Renal cortex interstitium (tissue), 15 donors: ENCODE measurements at places on chromosomes 4 and X. TPM values are rescaled to one million over a fixed set of nuclear protein-coding genes. Genes with fewer than 3 reads are reported as not detected.
A peak's percentile ranks its signal among the peaks of the same experiment; 100 is the strongest.

- DNase-seq = no peak
Observed at GRCh38 chrX:26889574-26889973, 573.6 kb downstream of the PPP4R3C start.

The FRG2 gene
- polyA plus RNA-seq = not detected

GRCh38 chr4:15714646-15715435 is 12.0 kb downstream of the BST1 start:
- peak; percentile 16 for DNase-seq

GRCh38 chr4:57065730-57066482 is 44.3 kb downstream of the IGFBP7 start:
- no peak for DNase-seq

The MSX1 gene
- 1.4 TPM for polyA plus RNA-seq

- DNase-seq = no peak
Observed at GRCh38 chrX:72693477-72693876, 20.6 kb downstream of the PHKA1 start.

DNA sequence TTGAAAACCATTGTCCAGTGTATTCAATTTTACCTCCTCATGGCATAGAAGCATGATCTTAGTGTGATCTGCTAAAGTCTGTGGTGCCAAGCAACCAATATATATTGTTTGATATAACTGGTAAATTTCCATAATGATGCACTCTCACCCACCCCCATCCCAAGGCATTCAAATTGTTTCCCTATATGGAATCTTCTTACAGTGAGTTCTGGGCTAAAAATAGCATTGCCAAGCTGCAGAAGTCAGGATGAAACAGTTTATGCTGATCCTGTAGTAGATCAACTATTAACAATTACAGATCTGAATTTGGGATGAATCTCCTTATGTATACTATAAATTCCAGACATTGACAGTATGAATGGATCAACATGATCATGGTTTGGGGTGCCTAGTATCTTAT is 20.9 kb downstream of the FGF13 start:
- no peak for DNase-seq

The SH3BP2 gene
- 35.8 TPM for polyA plus RNA-seq

GRCh38 chr4:110742143-110742542 is 119.3 kb upstream of the PITX2 start:
- no peak for DNase-seq

GRCh38 chr4:169256101-169256612 is 14.6 kb downstream of the SH3RF1 start:
- no peak for DNase-seq

DNA sequence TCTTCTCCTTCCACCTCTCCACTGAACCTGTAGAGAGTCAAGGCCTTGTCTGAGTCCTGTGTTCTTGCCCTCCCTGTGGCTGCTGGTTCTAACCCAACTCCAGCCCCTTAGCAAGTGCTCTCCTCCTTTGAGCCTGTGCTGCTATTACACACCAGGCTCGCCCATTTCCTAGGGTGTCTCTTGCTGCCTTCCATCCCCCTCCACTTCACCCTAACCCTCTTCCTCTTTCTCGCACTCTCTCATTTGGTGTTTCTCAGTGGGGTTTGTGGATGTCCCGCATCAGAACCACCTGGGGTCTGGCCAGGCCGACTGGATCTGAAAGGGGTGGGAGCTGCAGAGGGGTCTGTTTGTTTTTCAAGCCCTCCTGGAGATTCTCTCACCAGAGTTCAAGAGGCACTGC is 156.7 kb downstream of the SPRY1 start:
- no peak for DNase-seq

The SH3BGRL gene
- 225 TPM for polyA plus RNA-seq

DNA sequence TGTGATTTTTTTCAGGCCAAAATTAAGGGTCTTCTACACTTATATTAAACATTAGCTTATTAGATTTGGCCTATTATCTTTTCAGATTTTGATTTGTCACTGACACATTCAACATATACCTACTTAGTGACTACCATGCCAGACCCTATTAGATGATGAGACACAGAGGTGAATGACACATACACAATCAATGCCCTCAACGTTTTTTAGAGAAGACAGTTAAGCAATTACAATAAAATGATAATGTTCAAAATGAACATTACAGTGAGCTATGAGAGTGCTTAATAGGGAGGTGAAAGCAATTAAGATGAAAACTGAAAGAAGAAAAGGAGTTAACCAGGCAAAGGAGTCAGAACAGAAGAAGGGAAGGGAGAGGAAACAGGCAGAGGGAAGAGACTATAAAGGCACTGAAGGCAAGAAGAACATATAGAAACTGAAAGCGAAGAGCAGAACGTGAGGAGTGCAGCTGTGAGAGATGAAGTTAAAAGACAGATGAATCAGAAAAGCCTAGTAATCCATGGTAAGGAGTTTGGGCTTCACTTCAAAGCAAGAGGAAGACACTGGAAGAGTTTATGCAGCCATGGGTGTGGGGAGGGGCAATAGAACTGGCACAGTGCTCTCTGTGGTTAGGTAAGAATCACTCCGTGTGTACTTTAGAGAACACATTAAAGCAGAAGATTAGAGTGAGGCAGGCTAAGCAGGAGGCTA is 119.0 kb downstream of the REELD1 start:
- no peak for DNase-seq

DNA sequence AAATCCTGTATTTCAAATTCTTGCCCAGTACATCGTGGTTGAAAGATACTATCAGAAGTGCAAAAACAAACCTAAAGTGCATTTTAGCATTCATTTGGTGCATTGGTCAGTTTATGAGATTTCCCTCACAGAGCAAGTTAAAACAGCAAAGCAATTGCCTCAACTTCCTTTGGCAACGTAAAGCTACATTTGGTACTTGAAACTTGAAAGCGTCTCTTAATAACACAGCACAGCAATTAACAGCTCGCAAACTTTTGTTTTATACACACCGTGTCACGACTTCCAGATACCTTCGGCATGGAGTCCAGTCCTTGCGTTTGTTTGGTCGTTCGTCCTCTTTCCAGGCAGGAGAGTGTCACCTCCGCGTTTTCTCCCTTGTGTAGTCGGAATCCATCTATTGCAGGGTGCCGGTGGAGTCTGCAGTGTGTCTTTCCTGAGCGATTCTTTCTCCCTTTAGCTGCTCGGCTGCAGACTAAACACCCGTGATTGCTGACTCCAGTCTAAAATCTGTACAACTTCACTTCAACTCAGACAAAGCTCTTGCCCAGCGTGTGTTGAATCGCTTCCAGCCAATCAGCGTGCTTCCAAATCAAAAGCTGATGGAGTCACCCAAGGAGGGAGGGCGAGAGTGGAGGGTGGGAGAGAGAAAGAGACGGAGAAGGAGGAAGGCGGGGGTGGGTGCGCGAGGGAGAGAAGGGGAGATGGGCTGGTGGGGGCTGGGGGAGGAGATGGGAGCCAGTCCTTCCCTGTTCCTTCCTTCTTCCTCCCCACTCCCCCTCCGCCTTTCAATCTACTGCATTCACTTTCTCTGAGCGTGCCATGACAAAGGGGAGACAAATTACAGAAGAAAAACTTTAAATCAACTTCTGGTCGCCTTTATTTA is at the start of gene PCDH18:
PCDH18 (minus strand) TSS at position 509 of the 883 bp plus-strand sequence; CDS start at position 103, 406 bp downstream.
- peak; percentile 95 for DNase-seq

DNA sequence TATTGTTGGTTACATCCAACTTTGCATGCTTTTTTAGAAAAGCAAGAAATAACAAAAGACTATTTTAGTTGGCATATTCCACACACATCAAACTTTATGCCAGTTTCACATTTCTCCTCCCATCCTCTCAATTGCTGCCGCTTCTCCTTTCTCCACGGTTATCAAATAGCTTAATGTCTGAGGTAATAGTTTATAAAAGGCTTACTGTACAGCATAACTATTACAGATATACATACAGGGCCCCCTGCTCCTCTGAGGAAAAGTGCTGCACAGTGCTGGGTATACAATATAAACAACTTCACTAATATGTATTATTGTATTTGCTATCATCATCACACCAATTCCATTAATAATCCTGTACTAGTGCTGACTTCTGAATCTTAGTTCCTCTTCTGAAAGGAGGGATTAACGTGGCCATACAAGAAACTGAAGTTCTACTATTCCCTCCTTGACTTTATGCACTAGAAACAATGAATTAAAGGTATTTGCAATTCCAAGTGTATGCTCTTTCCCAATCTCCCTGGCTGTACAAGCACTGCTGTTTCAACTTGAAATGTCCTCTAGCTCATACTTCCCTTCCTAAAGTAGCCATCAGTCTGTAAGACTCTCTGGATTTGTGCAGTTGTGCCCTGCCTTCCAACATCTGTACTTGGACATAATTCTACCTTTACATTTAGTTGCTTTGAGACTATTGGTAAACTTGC is 2.5 kb downstream of the CCNI start:
- DNase-seq = no peak

DNA sequence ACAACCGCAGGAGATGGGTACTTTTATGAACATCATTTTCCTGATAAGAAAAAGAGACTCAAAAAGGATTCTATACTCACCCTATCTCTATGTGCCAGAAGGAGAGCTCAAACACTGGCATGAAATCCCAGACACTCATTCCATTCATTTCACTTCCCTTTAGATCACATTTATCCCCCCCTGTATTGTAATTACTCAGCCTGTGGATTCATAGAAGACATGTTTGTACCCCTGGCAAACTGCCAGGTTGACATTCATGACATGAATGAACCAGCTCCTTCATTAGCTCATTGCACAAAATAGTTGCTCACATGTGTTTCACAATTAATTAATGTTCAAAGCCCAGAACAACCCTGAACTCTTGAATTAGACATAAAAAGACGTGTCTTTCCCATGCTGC is 4.9 kb downstream of the SMR3A start:
- no peak for DNase-seq

GRCh38 chrX:101411984-101412383 is 4.0 kb downstream of the HNRNPH2 start:
- DNase-seq = no peak

DNA sequence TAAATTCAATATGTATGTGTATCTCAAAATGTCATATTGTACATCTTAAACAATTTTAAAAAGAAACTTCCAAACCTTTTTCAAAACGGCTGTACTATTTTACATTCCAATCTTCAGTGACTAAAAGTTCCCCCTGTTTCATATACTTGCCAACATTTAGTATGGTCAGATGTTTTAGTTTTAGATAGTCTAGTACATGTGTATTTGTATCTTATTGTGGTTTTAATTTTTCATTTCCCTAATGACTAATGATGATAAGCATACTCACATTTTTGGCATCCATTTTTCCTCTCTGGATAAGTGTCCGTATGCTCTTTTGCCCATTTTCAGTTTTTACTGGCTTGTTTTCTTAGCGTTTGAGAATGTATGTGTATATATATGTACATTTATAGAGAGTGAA is 212.2 kb upstream of the MAGEB18 start:
- no peak for DNase-seq

DNA sequence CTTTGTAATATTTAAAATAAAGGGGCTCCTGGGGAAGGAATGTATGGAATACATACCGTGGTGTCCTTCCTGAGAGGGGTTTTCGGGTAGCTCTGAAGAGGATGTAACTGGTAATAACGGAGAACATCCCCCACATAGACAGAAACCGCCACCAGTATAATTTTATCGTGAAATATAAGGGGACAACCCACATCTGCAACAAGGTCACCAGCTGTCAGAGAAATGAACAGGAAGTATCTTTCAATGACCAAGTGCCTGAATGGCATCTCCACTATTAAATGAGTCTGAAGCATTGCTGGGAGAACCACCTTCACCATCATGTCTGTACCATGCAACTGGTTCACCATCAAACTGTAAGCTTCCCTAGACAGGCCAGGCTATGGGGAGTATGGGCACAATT is 31.7 kb downstream of the RNF175 start:
- DNase-seq = no peak

GRCh38 chr4:163818673-163819072 is 324.2 kb downstream of the TMA16 start:
- DNase-seq = no peak

The AFM gene
- 18.5 TPM for polyA plus RNA-seq

The ERVMER34-1 gene
- polyA plus RNA-seq = 4.1 TPM

DNA sequence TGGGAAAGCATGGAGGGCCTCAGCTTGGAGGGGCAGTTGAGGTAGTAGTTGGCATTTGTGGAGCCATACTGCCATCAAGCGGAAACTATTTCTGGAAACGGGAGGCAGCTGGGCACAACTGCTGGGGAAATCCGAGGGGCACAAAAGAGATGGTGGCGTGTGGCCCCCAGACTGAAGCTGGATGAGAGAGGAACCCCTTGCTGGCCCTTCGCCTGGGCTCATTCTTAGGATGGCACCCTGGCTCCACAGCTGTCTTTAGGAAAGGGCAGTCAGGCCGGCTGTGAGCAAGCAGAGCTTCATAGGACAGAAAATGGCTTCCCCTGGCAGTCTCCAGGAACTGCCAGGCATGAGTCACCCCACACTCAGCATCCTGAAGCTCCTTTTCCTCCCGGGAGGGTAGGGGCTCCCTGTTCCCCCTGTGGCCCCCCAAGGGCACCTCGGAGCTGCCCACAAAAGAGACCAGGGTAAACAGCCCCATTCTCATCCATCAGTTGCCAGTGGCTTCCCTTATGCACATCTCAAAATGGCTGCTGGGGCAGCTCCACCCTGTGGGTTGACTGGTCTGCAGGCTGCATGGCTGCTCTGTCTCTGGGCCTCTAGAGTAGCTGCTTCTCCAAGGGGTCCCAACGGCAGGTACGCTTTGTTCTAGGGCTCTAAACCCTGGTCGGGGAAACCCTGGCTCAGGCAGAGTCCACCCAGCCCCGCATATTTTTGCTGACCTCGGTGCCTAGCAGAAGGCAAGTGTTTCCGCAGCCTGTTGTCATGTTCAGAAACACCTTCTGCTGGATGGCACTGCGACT is 64.7 kb downstream of the NBDY start:
- DNase-seq = no peak

- no peak for DNase-seq
Observed at GRCh38 chrX:43881410-43882293, 598 bp downstream of the MAOB start.

- no peak for DNase-seq
Observed at GRCh38 chr4:54050214-54050904, 14.0 kb downstream of the CHIC2 start.

DNA sequence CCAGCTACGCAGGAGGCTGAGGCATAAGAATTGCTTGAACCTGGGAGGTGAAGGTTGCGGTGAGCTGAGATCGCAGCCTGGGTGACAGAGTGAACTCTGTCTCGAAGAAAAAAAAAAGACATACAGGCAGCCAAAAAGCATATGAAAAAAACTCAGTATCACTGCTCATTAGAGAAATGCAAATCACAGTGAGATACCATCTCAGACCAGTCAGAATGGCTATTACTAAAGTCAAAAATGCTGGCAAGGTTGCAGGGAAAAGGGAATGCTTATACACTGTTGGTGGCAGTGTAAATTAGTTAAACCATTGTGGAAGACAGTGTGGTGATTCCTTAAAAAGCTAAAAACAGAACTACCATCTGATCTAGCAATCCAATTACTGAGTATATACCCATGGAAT is 123.1 kb downstream of the CHIC2 start:
- no peak for DNase-seq
